ENCODE measurements at places on chromosomes 12 and 14. TPM values are rescaled to one million over a fixed set of nuclear protein-coding genes. Genes with fewer than 3 reads are reported as not detected.

- H3K4me3 ChIP-seq, result peak overlapping the region; percentile 87
- peak; percentile 63 for DNase-seq
- H3K27ac ChIP-seq, result peak overlapping the region; percentile 97
- peaks cover 32% of the 10 kb centered on the region for H3K4me1 ChIP-seq
- H3K27me3 ChIP-seq, result no peaks in the 10 kb centered on the region
These were observed 12.9 kb upstream of the CALM1 start for GRCh38 chr14:90383731-90384542.

DNA sequence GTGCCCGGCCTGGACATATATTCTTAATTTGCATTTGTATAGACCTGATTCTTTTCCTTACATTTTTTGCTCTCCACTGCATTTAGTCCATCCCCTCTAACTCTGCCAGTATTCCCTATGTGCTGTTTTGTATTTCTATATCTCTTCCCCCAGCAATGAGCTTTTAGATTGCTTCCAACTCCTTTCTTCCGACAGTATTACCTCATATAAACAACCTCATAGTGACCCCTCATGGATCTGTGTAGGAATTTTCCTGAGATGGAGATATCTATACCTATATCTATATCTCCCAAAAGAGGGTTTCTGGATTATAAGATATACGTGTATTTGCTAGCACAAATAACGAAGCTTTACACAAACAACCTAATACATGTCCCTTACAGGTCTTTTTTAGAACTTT lies 161.9 kb downstream of the CRADD start:
- H3K36me3 ChIP-seq, result no peaks in the 10 kb centered on the region
- no peak overlapping the region for H3K4me3 ChIP-seq
- no peak overlapping the region for H3K27ac ChIP-seq
- DNase-seq, result no peak
- peaks cover 10% of the 10 kb centered on the region for H3K4me1 ChIP-seq
- H3K27me3 ChIP-seq, result no peaks in the 10 kb centered on the region

DNA sequence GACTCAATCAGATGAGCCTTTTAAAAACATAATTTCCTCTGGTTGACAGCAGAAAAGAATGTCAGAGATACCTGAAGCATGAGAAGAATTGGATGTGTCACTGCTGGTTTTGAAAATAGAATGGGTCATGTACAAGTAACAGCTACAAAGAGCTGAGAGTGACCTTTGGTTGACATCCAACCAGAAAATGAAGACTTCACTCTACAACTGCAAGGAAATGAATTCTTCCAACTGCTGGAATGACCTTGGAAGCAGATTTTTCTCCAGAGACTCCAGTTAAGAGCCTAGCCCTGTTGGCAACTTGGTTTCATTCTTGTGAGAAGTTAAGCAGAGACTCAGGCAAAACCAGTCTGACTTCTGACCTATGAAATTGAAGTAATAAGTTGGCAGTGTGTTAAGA lies 505.9 kb downstream of the SLC16A7 start:
- H3K36me3 ChIP-seq, result no peaks in the 10 kb centered on the region
- DNase-seq, result no peak
- H3K4me1 ChIP-seq, result no peaks in the 10 kb centered on the region

DNA sequence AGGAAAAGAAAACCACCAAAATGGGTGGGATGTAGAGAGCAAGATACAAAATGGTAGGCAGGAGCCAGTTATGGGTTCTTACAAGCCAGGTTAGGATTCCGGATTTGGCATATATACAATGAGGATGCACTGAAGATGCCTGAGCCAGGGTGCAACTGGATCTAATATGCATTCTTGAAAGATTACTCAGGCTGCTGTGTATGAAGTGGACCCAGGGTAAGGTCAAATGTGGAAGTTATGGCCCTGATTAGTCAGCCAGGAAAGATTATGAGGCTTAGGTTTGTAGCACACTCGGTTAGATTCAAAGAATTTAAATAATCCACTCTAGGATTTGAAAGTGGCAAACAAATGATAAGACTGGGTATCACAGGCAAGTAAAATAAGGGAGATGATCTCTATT lies 1750.7 kb upstream of the FLRT2 start:
- no peaks in the 10 kb centered on the region for H3K27me3 ChIP-seq
- no peak overlapping the region for H3K4me3 ChIP-seq
- no peaks in the 10 kb centered on the region for H3K4me1 ChIP-seq
- H3K27ac ChIP-seq, result no peak overlapping the region

DNA sequence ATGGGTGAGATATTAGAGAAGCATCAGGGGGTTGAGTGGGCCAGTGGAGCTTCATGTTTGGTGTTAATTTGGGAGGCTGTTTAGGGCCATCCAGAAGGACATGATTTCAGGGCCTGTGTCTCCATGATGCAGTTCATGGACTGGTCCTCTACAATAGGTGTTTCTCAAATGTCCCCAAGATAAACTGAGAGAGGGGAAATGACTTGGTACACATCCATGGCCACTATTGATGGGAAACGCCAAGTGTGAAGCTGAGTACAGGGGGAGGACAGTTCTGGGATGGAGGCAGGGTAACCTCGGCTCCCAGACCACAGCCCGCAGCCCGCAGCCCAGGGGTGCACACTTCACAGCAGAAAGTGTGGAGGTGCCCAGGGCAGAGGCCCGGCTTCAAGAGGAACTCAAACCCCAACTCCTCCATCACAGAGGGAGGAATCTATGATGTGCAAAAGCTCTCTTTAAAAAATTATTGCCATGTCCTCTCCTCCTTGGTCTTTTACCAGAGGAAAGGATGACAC lies 33.3 kb downstream of the CACNA2D4 start:
- H3K4me3 ChIP-seq, result no peak overlapping the region
- no peaks in the 10 kb centered on the region for H3K27me3 ChIP-seq
- DNase-seq, result no peak

GRCh38 chr14:94531187-94531586 lies 21.9 kb upstream of the SERPINA12 start:
- no peak overlapping the region for H3K27ac ChIP-seq
- no peak overlapping the region for H3K4me3 ChIP-seq
- no peaks in the 10 kb centered on the region for H3K36me3 ChIP-seq
- H3K27me3 ChIP-seq, result peaks cover 10% of the 10 kb centered on the region
- DNase-seq, result no peak

DNA sequence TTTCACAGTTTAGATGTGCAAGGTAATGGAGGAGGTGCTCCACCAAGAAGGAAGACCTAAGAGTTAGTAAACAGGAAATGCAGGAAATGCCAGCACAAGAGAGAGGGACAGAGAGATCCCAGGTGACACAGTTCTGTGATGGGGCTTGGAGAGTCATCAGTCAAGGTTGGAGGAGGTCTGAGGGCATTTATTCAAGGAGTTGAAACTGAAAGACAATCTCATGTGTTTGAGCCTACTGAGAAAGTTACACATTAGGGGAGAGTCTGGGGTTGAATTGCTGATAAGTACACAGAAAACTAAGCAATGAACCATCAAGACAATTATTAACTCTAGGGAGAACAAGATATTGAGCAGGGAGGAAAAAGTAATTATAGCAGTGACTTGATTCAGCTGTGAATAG lies 138.5 kb downstream of the ANO6 start:
- no peak overlapping the region for H3K4me3 ChIP-seq
- peaks cover 47% of the 10 kb centered on the region for H3K4me1 ChIP-seq
- H3K36me3 ChIP-seq, result peaks cover 4% of the 10 kb centered on the region
- no peak overlapping the region for H3K27ac ChIP-seq
- H3K27me3 ChIP-seq, result no peaks in the 10 kb centered on the region
- DNase-seq, result no peak

GRCh38 chr12:93059925-93060665 lies 131.0 kb upstream of the EEA1 start:
- no peaks in the 10 kb centered on the region for H3K36me3 ChIP-seq
- DNase-seq, result no peak
- H3K4me1 ChIP-seq, result no peaks in the 10 kb centered on the region
- H3K27me3 ChIP-seq, result no peaks in the 10 kb centered on the region
- H3K27ac ChIP-seq, result no peak overlapping the region

Gene ISCU
- 312 TPM for total RNA-seq

Gene MTRFR
- 14.5 TPM for total RNA-seq

Gene SSTR1
- total RNA-seq, result 0.50 TPM

Gene MGST1
- 270 TPM for total RNA-seq

Gene DTX1
- 4.3 TPM for total RNA-seq

Gene TMTC1
- total RNA-seq, result 48.9 TPM

Gene SERPINA1
- total RNA-seq, result 16.7 TPM

Gene FGD6
- total RNA-seq, result 25.0 TPM

Measured in adrenal gland (tissue), 19 donors.